ENCODE measurements at places on chromosomes 5 and 9. TPM values are rescaled to one million over a fixed set of nuclear protein-coding genes. Genes with fewer than 3 reads are reported as not detected.

NUTM2G gene
- not detected for total RNA-seq

SEMA5A gene
- 5.7 TPM for total RNA-seq

DNA sequence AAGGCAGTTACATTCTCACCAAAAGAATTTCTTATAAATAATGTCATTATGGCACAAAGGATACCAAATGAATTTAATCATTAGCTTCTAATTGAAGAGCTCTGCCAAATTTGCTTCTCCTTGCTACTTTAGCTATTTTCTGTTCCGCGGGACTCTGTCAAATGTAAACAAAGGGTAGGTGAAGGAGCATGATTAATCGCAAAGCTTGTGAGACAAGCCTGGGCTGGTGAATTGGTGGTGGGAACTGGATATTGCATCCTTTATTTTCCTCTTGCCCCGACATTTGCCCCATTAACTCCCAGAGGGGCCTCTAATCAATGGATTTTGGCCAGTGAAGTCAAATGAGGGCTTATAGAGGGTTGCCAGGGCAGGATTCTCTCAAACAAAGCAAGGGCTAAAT, 234.2 kb upstream of the RFX3 start:
- no peak for DNase-seq

SLC6A3 gene
- not detected for total RNA-seq

Data from left lobe of liver (tissue), 2 donors.